Head of caudate nucleus (tissue), 42 donors: ENCODE measurements at places on chromosomes 1 and 21.
A peak's percentile ranks its signal among the peaks of the same experiment; 100 is the strongest.

GRCh38 chr21:35852820-35853219, 207.5 kb downstream of the SETD4 start:
- no peak for DNase-seq

DNA sequence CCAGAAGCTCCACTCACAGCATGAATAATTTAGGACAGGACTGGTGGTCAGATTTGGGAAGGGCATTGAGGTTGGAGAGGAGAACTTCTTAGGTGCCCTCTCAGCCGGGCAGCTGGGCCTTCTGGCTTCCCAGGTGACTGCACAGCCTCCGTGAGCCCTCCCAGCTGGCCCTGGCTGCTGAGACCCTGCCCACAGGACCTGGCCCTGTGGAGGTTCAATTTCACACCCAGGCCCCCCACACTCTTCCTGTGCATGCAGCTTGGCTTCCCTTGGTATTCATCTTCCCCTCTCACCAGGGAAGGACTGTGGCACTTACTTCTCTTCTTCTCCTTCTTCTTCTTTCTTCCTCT, 50.6 kb downstream of the NDUFS5 start:
- DNase-seq: no peak

DNA sequence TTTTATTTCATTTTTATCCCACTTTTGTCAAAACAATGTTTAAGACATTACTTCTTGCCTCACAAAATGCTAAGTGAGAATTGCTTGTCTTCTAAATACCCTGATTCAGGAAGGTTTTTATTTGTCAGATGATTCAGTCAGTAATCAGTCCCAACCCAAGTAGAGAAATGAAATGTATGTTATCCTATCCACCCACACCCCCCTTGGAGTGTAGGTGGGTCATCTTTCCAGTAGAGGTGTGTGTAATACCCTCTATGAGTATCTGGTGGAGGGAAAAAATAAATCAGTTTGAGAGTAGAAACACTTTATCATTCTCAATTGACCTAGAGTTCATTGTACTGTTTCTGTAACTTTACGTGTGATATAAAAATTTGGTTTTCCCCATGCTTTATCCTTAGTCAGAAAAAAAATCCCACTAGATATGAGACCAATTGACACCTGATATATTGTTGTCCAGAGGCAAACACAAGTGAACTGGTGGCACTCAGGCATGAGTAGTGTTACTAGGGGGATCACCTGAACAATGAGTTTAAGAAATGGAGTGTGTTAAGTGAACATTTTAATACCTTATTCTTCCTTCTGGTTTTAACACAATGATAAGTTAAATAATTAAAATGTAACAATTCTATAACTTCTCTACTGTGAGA, 153.8 kb upstream of the C1orf105 start:
- no peak for DNase-seq

DNA sequence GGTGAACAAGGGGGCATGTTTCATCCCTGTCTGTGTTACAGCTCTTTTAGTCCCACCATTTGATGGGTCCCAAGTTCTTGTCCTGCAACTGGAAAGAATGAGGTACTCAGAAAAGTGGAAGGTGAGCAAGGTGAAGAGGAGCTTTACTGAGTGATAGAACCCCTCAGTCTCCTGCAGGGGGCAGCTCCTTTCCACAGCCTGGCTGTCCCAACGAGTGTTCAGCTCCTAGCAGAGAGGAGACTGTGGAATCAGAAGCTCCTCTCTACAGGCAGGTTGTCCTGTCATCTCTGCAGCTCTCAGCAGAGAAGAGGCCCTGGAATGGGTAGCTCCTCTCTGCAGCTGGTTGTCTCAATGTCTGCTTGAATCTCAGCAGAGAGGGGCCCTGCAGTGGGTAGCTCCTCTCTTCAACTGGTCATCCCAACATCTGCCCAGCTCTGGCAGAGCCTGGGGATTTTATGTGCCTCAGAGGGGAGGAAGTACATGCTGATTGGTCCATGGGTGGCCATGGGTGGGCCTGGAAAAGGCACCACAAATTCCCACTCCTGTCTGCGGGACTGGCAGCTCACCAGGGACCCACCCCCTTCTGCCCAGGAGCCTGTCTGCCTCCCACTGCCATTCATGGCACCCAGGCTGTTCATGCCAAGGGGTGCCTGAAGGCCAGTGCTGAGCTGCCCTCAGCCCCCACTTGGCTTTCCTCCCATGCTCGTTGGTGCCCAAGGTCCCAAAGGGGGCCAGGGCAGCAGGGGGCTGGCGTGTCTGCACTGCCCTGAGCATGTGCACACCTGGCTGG, 25.7 kb downstream of the LDLRAD1 start:
- no peak for DNase-seq

DNA sequence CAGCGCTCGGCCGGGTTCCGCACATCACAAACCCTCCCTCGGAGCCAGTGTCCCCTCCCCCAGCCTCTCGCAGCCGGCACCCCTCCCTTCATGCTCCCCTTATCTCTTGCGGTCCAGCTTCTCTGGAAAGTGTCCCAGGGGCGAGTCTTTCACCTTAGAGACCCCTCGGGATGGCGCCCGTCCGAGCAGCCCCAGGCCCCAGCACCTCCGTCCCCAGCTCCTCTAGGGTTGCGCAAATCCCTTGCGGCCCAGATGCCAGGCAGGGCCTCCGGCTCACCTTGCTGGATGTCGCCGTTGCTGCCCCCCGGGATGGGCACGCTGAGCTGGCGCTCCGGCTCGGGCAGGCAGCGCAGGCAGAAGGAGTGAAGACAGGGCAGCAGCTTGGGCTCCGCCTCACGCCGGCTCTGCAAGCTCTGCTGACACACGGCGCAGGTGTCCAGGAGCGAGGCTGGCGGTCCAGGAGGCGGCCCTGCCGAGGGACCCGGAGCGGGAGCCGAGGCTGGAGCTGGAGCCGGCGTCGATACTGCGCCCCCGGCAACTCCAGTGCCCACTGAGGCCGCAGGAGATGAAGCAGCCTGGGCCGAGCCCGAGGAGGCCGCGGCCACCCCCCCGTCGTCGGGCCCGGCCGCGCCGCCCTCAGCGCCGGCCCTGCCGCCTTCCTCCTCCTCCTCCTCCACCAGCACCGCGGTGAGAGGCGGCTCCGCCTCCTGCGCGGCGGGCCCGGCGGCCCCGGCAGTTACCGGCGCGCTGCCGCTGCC, 550 bp downstream of the TRIM33 start:
- DNase-seq: peak; percentile 33

- DNase-seq: no peak
Measured at GRCh38 chr1:212542761-212543187, 65.8 kb upstream of the ATF3 start.

GRCh38 chr1:36751525-36751924, 268.8 kb upstream of the CSF3R start:
- DNase-seq: no peak

DNA sequence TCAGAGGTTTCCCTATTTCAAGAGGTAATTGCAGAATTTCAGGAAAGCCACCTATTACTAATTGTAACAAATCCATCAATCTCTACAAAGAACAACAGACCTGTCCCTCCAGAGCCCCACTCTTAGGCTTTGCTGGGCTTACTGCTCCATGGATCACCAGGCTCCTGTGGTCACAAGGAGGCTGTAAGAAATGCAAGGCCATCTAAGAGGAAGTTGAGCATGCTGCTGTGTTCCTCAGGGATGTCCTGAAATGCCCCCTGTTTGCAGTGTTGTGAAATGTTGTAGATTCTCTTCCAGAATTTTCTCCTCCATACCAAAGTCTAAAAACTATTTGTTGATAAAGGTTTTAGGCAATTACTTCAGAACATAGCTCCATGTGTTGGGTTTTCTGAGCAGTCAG, 24.4 kb upstream of the DUSP23 start:
- DNase-seq: no peak

- DNase-seq: no peak
Measured at GRCh38 chr21:29237110-29238052, 61.3 kb upstream of the BACH1 start.

DNA sequence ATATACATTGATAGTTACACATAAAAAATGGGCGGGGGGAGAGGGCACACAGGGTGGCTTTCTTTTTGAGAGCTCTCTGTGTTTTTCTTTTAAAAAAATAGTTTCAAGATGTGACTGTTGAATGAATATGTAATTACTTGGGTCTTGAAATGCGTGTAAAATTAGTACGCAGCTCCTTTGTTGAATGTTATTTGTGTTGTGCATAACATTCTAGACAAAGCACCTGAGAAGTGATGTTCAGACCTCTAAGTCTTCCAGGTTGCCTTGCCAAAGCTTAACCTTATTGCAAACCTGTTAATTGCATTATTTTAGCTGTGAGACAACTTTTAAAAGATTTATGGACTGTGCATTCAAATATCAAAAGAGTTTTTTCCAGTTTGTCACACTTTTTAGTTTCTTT, 5.4 kb downstream of the PBX1 start:
- no peak for DNase-seq

GRCh38 chr1:72280131-72280530, 2.2 kb downstream of the NEGR1 start:
- no peak for DNase-seq

GRCh38 chr1:162033428-162033827, 9.8 kb upstream of the OLFML2B start:
- DNase-seq: peak; percentile 37

GRCh38 chr1:248622570-248623001, 12.3 kb downstream of the OR2T11 start:
- no peak for DNase-seq

DNA sequence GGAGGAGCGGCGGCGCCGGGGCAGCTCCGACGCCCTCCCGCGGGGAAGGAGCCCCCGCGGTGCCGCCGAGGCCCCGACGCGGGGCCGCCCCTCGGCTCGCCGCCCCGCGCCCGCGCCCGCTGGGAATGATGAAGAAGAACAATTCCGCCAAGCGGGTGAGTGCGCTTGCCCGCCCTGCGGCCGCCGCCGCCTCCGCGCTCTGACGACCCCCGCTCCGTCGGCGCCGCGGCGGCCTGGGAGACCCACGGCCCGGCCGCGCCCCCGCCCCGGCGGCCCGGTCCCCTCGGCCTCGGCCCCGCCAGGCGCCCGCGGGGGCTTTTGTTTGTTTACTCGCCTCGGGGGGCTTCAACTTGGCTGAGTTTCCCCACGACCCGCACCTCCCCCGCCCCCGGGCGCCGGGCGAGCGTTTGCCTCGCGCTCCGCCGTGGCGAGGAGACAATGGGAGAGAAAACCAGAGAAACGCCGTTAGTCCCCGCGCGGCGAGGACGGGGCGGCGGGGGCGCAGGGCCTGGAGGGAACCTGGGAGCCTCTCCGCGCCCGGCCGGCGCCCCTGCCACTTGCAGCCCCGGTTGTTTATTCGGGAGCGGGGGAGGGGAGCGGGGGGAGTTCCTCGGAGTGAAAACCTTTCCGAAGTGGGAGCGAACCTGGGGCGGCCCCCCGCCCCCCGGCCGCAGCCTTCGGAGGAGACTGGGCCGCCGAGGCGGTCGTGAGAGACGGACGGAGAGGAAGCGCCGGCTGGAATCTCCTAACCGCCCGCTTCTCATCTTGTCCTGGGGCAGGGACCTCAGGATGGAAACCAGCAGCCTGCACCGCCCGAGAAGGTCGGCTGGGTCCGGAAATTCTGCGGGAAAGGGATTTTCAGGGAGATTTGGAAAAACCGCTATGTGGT, 661 bp downstream of the PLEKHO1 start:
- peak; percentile 33 for DNase-seq

DNA sequence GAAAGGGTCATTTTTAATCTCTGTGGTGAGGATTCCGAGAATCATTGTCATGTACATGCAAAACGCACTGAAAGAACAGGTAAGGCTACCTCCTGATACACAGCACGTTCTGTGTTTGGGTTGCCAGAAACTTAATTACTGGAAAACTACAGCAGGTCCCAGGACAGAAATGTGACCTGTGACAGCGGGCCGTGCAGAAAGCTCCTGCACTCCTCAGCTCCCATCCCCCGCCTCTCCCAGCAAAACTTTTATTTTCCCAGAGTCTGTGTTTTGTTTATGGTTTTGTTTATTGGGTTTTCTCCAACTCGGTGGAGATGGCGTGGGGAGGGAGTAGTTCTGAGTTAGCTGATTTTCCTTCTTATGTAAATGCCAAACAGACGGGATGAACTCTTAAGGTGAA, 44.7 kb downstream of the SLC44A3 start:
- DNase-seq: no peak

- no peak for DNase-seq
Measured at GRCh38 chr21:44027607-44028286, 15.6 kb downstream of the TRAPPC10 start.

- no peak for DNase-seq
Measured at GRCh38 chr21:26179501-26179900, 8.9 kb upstream of the APP start.

DNA sequence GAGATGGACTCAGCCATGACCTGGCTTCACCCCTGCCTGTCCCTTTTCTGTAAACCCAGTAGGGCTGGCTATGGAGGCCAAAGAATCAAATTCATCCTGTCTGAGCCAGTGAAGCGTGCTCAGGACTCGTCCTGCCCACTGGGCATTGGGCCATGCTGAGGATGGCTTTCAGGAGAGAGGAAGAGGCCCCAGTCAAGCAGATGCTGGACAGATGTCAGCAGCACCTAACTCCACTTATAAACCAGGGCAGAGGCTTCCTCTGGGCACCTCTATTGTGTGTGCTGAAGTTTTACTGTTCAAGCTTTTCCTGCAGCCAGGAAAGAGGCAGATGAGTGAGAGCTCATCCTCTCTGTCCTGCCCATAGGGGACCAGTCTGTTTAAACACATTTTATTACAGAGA, 97.4 kb upstream of the GCLM start:
- DNase-seq: no peak

DNA sequence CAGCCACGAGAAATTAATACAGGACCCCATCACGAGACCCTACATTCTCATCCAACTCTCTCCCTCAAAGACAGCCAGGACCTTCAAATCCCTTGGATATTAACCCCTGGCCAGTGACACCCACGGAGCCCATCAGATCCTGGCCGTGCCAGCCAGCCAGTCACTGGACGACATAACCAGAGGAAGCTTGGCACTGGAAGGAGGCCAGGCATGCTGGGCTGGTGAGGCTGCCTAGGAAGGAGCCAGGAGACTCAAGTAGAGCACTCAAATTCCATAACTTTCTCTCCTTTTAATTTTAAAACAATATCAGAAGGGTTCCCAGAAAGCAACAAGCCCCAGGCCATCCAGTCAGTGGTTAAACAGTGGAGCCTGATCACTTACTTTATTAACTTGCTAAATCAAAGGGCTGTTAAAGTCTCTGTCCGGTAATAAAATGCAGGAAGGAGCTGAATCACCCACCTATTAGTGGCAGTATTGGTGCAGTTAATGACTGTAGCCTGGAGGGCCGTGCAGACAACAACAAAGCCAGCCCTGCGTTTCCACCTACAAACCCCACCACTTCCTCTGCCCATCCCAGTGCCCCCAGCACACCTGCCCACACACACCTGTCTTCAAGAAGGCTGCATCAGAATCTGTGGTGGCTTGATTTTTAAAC, 78.0 kb downstream of the HIVEP3 start:
- no peak for DNase-seq

GRCh38 chr1:162353078-162353477, 23.6 kb downstream of the SPATA46 start:
- DNase-seq: no peak

DNA sequence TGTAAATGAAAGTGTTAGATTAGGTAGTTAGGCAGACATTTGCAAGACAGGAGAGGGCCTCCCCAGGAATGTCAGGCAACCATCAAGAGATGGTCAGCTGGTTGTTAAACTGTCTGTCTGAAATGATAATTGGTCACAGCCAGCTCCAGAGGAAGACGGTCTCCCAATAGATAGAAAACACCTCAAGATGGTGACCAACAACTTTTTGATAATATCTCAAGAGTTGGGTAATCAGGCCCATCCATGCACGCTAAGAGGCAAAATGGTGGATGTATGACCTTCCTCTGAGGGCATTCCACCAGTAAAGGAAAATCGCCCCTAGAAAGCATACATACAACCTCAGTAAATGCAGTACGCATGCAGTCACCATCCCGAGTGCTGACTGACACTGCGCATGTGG, 118.2 kb downstream of the MAP3K21 start:
- DNase-seq: no peak
